Gastrocnemius medialis (tissue), 4 donors: ENCODE measurements at places on chromosomes 2 and 18. TPM values are rescaled to one million over a fixed set of nuclear protein-coding genes. Genes with fewer than 3 reads are reported as not detected.

GRCh38 chr2:26487192-26487591 lies 9.3 kb upstream of the OTOF start:
- DNase-seq: no peak

DNA sequence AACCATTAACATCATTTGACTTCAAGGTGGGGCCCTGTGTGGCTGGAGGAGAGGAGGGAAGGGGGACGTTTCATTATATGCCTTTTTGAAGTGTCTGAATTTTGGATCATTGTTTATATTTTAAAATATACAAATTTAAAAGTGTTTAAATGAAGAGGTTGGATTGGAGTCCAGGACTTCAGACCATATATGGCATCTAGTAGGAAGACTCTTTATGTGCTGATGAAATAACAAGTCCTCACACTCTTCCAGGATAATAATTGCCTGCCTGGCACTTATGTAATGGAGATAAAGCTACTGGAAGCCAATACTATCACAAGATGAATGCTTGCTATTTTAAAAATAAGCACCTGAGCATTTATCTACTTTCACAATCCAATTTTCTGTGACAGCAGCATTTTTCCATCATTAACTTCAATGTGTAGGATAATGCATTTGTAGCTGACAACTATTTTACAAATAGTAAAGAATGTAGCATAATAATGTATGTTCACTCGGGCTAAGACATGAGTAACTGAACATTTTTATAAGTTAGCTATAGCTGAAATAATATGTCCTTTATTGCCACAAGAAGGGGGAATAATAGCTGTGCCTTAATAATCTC lies 188.4 kb downstream of the MTCL1 start:
- no peak for DNase-seq

GRCh38 chr18:34281722-34282121 lies 57.0 kb upstream of the NOL4 start:
- no peak for DNase-seq

- DNase-seq: no peak
Measured at GRCh38 chr2:29657674-29658073, 263.7 kb downstream of the ALK start.

DNA sequence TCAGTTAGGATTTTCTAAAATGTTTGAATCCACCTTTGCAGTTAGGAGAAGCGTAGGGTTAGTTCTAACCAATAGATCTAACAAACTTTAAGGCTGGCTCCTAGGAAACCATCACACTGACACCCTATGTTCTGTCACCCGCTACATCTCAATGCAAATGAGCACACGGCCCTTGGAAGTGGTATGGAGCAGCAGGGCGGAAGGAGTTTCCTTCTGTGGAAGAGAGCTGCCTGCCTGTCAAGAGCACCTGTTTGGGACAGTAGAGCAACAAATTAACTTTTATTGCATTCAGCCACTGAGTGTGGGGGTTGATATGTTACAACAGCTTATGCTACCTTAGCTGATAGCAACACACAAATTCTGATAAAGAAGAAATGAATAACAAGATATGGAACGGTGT lies 306.9 kb upstream of the RAB6C start:
- DNase-seq: no peak

DNA sequence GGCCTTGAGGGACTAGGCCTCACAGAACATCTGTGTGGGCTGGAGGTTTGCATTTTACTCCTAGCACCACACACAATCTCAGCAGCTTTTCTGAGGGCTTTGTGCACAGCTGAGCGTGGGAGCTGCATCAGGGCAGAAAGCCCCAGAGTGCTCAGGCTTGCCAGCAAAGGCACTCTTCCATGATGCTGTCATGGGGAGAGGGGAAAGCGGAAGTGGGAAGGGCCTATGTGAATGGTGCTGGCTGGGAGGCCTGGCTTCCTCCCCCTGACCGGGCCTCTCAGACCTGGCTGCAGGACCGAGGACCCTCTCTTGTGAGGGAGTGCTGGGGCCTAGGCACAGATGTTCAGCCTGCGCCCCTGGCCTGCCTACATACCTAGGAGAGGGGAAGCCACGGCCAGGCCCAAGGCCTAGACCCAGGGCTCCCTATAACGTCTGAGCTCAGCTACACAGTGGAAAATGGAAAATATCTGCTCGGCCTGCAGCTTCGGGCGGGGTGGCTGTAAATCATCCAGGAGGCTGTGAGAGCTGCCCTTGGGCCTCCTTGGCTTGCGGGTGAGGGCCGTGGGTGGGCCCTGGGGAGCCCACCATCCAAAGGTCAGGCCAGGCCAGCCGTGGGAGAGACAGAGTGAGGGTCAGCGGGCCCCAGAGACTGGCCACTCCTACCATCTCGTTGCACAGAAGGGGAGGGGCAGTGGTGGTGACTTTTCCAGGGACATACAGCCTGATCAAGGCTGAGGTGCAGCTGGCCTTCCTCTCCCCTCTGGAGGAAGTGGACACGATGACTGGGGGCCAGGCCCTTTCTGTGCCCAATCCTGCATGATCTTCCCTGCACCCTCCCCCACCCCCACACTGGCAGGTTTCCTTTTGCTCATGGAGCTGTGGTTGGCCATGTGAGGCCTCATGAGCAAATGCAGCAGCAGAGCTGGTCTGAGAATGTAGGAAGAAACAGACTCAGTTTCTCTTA lies 22.8 kb downstream of the GLI2 start:
- DNase-seq: no peak

DNA sequence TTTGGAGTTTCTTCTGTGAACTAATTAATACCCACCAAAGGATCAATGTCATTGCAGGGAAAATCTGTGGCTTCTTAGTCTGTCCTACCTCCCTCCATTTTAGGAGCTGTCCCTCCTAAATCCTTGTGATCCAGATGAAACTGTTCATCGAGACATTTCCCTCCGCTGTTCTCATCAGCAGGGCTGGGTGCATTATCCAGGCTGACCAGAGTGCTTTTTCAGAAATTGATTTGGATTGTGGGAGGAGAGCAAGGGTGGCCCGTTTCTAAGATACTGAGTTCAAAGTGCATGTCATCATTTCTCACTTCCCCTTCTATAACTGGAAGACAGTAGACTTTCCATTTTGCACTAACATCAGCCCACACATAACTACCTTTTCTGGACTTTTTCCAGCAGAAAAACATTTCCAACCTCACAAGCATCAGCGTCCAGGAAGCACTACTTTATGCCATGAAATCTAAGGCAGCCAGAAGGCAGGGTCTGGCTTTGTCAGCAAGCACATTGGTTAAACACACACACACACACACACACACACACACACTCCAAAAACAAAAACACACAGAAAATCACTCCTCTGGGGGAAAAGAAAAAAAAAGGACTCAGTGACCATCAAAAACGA lies 94.1 kb downstream of the ANKRD44 start:
- DNase-seq: no peak

DNA sequence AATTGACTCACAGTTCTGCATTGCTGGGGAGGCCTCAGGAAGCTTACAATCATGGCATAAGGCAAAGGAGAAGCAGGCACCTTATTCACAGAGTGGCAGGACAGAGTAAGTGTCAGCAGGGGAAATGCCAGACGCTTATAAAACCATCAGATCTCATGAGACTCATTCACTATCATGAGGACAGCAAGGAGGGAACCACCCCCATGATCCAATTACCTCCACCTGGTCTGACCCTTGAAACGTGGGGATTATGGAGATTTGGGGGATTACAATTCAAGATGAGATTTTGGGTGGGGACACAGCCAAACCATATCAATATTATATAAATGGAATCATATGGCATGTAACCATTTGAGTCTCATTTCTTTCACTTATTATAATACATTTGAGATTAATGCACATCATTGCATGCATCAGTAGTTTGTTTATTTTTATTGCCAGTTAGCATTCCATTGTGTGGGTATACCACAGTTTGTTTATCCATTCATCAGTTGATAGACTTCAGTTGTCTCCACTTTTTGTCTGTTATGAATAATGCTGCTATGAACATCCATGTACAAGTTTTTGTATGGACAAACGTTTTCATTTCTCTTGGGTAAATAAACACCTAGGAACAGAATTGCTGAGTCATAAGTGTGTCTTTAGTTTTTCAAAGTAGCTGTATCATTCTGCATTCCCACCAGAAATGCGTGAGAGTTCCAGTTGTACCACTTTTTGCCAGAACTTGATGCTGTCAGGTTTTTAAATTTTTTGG lies 5.8 kb upstream of the SRBD1 start:
- DNase-seq: no peak

The ITM2C gene
- 11.2 TPM for total RNA-seq
